M059J (cell line): ENCODE measurements at places on chromosomes 13 and 19. TPM values are rescaled to one million over a fixed set of nuclear protein-coding genes. Genes with fewer than 3 reads are reported as not detected.
A peak's percentile ranks its signal among the peaks of the same experiment; 100 is the strongest.

Gene LIM2
- total RNA-seq: not detected in 2 replicates

DNA sequence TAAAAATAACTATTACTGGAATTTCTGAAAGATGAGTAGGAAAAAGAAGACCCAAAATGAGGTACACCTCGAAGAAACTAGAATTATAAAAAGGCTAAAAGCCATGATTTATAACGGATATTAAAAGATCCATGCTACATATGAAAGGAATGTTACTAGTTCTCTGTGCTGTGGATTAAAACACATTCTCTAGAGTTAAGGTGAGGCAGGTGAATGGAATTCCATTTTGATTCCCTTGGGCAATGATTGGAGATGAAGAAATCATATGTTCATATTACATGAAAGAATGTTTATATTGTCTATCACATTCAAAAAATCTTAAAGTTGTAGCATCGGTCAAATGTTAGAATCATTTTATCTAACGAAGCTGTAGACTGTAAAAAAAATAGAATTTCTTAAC is 783.7 kb downstream of the PCDH9 start:
- no peak for DNase-seq

DNA sequence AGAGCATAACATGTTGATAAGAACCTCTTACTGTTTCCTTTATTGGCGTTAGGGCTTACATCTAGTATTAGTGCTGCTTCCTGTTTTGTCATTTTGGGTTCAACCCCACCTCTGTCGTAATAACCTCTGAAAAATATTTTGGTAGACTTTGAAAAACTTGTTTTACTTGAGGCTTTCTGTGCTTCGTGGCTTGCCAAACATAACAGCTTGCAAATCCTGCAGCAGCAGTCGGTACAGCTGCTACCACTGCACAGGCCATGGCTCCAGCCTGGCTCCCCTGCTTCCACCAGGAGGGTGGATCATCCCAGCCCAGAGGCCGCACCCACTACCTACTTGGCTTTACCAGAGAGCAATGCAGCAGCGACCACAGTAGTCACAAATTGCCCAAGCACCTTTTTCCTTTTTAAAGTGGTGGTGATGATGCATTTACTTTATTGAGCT is 11.8 kb upstream of the CEACAM4 start:
- no peak for DNase-seq

- no peak for DNase-seq
Measured at GRCh38 chr13:20431687-20432384, 93.8 kb downstream of the CRYL1 start.

DNA sequence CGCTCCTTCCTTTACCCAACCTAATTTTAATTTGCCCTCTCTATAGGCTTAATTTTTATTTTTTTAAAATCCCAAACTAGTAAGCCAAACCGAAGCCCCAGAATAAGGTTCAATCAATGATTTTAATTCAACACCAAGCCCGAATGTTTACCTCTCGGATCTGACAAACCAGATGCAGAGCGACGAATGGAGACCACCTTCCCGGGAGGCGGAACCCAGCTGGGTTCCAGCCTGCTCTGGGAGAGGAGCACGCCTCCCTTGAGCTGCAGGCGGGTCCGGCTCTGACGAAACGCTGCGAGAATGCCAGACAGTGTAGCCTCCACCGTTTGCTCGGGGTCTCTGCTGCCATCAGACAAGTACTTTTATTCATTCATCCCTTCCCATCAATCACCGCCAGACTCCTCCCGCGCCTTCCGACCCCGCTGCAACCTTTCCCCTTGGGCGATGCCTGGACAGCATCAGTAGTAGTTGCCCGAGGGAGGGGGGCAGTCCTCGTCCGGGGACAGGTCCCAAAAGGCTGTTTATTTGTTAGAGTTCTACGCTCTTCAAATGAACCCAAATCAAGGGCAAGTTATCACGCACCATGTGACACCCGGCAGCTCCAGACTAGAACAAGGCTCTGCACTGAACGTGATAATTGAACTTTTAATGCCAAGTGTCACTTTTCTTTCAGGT is 752 bp upstream of the EDNRB start:
- no peak for DNase-seq

DNA sequence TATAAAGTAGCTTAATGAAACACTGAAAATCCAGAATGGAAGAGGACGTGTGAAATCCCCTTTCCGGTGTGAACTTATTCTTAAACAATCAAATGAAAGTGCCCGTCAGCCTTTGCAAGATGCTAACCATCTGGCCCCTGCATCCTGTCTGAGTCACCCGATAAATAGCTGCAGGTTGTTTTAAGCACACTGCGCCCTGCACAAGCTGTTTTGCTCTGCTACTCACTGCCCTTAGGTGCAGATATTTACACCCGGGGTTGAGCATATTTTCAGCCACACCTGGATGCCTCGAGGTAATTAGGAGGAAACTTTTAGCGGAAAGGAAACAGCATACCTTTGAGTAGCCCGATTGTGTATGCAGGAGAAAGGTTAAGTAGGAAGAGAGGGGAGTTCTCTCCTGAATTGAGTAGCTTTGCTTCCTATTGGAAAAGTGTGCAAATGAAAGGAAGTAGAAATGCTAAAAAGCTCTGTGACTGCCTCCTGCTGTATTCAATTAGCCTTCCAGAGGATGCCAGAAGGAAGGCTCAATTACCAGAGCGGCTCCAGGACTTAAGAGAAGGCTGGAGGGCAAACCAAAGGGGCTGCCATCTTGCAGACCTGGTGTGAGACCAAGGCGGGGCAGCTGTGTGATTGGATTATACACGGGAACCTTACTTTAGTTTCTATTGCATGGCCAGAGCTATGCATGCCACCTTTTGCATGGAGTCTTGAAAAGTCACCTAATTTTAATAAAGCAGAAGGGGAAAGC is 42.5 kb downstream of the IRS2 start:
- peak; percentile 67 for DNase-seq

DNA sequence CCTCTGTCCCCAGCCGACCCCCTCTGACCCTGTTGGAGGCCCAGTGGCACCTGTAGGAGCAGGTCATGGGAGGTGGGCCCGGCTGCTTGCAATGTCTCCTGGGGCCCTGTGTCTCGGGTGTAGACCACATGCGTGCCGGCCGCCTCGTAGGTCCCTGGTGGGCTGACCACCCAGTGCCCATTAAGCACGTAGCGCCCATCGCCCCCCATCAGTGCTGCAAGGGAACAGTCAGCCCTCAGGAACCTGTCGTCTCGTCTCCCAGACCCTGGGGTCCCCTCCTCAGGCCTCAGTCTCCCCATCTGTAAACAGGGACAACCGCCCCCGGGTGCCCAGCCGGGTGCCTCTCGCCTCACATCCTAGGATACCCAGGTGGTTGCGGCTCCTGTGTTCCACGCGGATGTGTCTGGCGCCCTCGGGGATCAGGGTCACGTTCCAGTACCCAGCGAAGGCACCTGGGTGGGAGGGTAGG is 5.6 kb downstream of the ADAMTSL5 start:
- DNase-seq: no peak

DNA sequence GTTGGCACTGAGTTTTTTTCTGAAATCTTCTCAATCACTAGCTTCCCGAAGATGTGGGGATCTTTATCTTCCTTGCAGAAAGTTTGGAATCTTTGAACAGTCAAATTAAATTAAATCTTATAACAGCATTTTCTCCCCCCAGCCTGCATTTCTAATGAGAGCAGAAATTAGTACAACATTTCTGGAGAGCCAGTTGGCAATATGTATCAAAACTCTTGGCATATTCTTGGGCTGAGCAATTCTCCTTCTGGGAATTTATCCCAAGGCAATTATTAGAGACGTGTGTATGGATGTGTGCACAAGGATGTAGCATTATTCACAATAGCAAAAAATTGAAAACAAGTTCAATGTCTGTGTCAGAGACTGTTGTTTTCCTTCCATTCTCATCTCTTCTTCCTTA is 159.5 kb downstream of the OLFM4 start:
- no peak for DNase-seq

DNA sequence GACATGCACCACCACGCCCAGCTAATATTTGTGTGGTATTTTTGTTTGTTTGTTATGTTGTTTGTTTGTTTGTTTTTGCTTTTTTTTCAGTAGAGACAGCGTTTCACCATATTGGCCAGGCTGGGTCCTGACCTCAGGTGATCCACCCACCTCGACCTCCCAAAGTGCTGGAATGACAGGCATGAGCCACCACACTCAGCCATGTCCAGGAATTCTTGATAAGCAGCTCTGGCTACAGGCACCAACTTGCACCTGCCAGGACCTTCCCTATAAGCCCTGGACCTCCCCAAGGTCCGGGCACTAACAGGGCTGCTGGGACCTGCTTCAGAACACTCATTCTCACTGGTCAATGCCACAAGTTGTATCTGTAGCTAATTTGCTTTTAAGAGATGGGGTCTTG is 48.7 kb downstream of the TINCR start:
- no peak for DNase-seq

Gene LRRC8E
- 7.6 and 15.2 TPM in 2 replicates for total RNA-seq

DNA sequence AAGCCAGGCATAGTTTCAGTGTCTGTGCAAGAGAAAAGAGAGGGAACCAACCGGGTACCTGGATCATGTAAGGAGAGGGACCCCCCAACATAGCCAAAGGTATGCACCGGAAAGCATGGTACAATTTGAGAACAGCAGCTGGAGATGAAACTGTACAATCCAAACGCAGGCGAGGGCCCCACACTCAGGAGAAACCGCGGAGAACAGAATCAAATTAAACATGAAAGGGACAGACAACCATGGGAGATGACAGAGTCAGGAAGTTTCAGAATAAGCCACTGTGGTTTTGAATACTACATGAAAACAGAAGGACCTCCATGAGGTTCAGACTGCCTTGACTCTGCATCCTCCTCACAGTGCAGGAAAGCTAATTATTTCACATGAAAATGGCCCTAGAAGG is 62.9 kb upstream of the SPATA13 start:
- DNase-seq: no peak

- no peak for DNase-seq
Measured at GRCh38 chr19:55674459-55674840, 576 bp upstream of the EPN1 start.

DNA sequence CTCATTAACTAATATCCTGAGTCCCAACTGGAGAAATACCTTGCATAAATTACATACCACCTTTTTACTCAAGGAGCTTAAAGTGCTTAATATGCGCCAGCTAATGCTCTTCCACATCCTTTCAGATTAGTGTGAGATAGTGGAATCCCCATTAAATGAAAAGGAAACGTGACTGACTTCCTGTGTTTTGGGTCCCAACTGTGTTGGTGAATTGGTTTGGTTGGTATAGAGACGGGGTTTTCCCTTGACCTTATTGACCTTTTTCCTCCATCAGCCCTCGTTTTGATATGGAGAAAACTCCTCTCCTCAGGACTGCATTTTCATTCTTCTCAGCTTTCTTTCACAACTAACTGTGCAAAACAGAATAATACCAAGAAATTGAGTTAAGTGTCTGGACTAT is 163.5 kb downstream of the PAN3 start:
- DNase-seq: peak; percentile 8

GRCh38 chr19:7500811-7501450 is 12.1 kb upstream of the PEX11G start:
- DNase-seq: peak; percentile 49

DNA sequence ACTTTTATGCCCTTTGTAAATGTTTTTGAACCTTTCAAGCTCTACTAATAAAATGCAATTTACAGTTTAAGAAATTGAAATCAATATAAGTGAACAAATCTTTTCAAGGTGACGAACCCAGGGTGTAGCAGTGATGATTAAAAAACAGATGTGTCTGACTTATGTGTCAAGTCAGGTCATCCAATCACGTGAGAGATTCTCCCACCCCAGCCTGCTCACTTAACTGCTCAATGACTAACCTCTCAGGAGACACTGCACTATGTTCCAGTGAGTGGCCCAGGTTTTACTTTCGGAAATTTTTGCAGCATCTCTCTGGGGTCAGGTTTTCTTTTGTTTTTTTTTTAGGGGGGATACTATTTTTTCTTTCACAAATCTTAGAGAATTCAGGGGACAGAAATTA is 60.7 kb downstream of the ZNF429 start:
- DNase-seq: peak; percentile 3

Gene SULT2A1
- not detected in 2 replicates for total RNA-seq
